ENCODE measurements at places on chromosomes 2 and 18. TPM values are rescaled to one million over a fixed set of nuclear protein-coding genes. Genes with fewer than 3 reads are reported as not detected.

The FAHD2B gene
- total RNA-seq = 3.7 TPM

The SATB2 gene
- total RNA-seq = 11.7 TPM

The PSMA8 gene
- not detected for total RNA-seq

The MYCN gene
- total RNA-seq = 0.07 TPM

The SIX2 gene
- 6.2 TPM for total RNA-seq

The CENPA gene
- total RNA-seq = 2.7 TPM

The TEX44 gene
- not detected for total RNA-seq

The UGT1A9 gene
- total RNA-seq = not detected

The LAMA3 gene
- 3.8 TPM for total RNA-seq

The RFTN2 gene
- 3.5 TPM for total RNA-seq

The ERBB4 gene
- 2.6 TPM for total RNA-seq

The FAM237A gene
- not detected for total RNA-seq

The NCOA1 gene
- 15.5 TPM for total RNA-seq

The LRATD1 gene
- total RNA-seq = 0.07 TPM

The PRSS56 gene
- not detected for total RNA-seq

The UGT1A3 gene
- total RNA-seq = not detected
